ENCODE measurements at places on chromosomes 4 and X. TPM values are rescaled to one million over a fixed set of nuclear protein-coding genes. Genes with fewer than 3 reads are reported as not detected.

DNA sequence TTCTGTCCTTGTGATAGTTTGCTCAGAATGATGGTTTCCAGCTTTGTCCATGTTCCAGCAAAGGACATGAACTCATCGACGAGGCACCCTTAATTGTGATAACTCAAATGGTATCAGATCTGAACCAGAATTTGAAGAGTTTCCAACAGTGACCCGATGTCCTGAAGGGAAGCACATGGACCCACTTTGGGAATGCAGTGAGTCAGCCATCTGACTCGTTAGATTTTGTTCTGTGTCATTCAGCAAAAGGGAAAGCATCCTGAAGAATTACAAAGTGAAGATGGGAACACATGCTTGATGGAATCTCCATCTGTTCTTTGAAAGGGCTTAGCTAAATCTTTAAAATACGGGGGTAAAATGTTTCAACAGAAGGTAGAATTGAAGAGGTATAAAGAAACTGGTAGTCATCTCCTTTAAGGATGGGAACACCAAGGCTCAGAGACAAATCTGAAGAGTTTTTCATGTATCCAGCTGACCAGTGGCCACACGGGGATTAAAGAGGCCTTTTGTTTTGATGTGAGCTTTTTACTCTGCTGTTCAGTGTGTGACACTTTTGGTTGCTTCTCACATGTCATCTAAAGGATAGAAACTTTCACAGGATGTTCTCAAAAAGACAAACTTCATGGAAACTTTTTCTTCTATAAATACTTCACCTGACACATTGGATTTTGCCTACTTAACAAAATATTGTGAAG, 393.8 kb downstream of the INPP4B start:
- H3K27me3 ChIP-seq = no peaks in the 10 kb centered on the region
- no peak overlapping the region for H3K4me3 ChIP-seq
- peaks cover 4% of the 10 kb centered on the region for H3K36me3 ChIP-seq
- no peak overlapping the region for H3K27ac ChIP-seq
- no peaks in the 10 kb centered on the region for H3K4me1 ChIP-seq

- no peaks in the 10 kb centered on the region for H3K36me3 ChIP-seq
- H3K4me3 ChIP-seq = no peak overlapping the region
- peaks cover 9% of the 10 kb centered on the region for H3K4me1 ChIP-seq
Measured at GRCh38 chr4:38185406-38186144, 225.4 kb downstream of the PTTG2 start.

DNA sequence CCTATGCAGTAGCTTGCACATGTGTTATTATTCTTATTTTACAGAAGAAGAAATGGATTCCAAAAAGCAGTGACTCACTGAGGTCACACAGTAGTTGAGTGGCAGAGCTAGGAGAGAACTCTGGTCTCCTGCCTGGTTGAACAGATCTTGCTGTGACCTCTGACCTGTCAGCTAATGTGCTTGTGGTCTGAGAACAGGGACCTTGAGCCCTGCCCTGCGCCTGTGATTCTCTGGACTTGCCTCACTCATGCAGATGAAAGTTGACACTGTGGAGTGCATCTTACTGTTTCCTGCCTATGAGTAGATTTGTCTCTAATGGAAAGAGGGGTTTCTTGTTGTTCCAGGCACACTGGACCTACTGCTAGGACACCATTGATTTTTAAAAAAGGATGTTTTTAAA, 32.3 kb downstream of the ETNPPL start:
- DNase-seq = no peak
- no peaks in the 10 kb centered on the region for H3K4me1 ChIP-seq
- H3K27me3 ChIP-seq = no peaks in the 10 kb centered on the region
- no peak overlapping the region for H3K4me3 ChIP-seq

DNA sequence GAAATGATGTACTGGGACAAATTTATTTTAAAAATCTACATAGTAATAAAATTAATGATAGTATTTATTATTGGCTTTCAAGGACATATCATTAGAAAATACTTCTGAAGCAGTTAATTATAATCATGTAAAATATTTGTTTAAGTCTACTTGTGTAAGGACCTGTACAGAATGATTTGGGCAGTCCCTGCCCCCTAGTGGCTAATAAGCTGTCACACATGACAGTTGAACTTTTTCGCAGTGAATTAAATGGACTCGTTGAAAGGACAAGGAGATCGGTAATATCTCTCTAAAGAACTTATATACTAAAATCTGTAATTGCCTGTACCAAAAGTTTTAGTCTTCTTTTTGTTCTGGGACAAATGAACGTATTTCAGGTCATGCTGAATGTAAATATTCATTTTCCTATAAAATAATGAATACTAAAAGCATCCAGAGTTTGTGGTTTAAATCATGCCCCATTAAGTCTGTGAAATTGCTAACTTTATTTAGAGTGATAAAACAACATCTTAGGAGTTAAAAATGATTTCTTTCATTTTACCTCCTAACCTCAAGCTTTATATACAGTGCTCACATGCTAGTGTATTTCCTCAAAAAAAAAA, 13.6 kb downstream of the EXOC1 start:
- DNase-seq = peak; percentile 38
- peaks cover 22% of the 10 kb centered on the region for H3K4me1 ChIP-seq
- H3K36me3 ChIP-seq = peaks cover 30% of the 10 kb centered on the region
- no peak overlapping the region for H3K4me3 ChIP-seq

- H3K4me3 ChIP-seq = no peak overlapping the region
- no peak overlapping the region for H3K27ac ChIP-seq
- no peak for DNase-seq
- no peaks in the 10 kb centered on the region for H3K4me1 ChIP-seq
- H3K36me3 ChIP-seq = no peaks in the 10 kb centered on the region
- H3K27me3 ChIP-seq = no peaks in the 10 kb centered on the region
Measured at GRCh38 chrX:14344172-14344940, 185.0 kb upstream of the GLRA2 start.

DNA sequence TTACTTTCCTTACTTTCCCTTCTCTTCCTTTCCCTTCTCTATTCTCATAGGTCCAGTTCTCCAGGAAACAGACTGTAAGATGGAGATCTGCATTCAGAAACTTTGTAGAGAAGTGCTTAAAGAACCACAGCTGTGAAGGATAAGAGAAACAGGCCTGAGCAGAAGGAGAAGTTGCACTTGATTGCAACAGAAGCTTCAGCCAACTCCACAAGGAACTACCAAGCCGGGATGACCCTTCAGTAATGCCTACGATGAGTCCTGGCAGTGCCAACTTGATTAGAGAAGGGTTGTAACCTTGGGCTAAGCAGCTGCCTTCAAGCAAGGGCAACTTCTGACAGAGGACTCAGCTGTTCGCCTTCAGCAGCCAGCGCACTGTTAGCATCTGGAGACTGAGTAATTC, 413.3 kb upstream of the RASGEF1B start:
- no peak overlapping the region for H3K27ac ChIP-seq
- H3K27me3 ChIP-seq = peaks cover 3% of the 10 kb centered on the region
- no peak overlapping the region for H3K4me3 ChIP-seq

GRCh38 chrX:32483534-32484136, 727.7 kb downstream of the DMD start:
- H3K27me3 ChIP-seq = no peaks in the 10 kb centered on the region
- H3K4me1 ChIP-seq = no peaks in the 10 kb centered on the region
- no peak overlapping the region for H3K4me3 ChIP-seq

- H3K4me1 ChIP-seq = no peaks in the 10 kb centered on the region
- H3K27ac ChIP-seq = no peak overlapping the region
- no peak for DNase-seq
- no peaks in the 10 kb centered on the region for H3K36me3 ChIP-seq
Measured at GRCh38 chrX:15366506-15367352, 17.5 kb downstream of the VEGFD start.

- peaks cover 8% of the 10 kb centered on the region for H3K36me3 ChIP-seq
- no peaks in the 10 kb centered on the region for H3K27me3 ChIP-seq
- H3K4me1 ChIP-seq = peaks cover 62% of the 10 kb centered on the region
- DNase-seq = peak; percentile 46
Measured at GRCh38 chrX:153984351-153985178, 12.0 kb downstream of the TMEM187 start.

DNA sequence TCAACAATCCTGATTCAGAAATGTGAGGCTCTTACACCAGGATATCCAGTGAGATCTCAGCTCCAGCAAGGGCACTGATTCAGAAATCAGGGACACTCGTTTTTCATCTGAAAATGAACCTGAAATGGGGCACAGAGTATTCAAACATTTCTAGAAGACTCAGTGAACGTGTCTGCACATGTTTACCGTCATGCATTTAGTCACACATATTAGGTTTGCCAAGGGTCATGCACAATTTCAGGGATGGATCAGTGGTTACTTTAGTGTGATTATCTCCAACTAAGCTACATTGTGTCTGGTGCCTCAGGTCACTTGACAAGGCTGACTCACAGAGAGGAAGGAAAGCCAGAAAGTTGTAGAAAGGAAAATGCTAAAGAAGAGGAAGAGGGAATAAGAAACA, 33.6 kb upstream of the SPANXN2 start:
- H3K36me3 ChIP-seq = no peaks in the 10 kb centered on the region
- DNase-seq = no peak
- H3K4me3 ChIP-seq = no peak overlapping the region
- no peaks in the 10 kb centered on the region for H3K4me1 ChIP-seq
- H3K27ac ChIP-seq = no peak overlapping the region
- no peaks in the 10 kb centered on the region for H3K27me3 ChIP-seq

GRCh38 chr4:147965873-147966272, 234.0 kb downstream of the ARHGAP10 start:
- H3K36me3 ChIP-seq = peaks cover 1% of the 10 kb centered on the region
- H3K4me1 ChIP-seq = peaks cover 2% of the 10 kb centered on the region
- DNase-seq = no peak
- H3K27me3 ChIP-seq = no peaks in the 10 kb centered on the region
- H3K4me3 ChIP-seq = no peak overlapping the region
- H3K27ac ChIP-seq = no peak overlapping the region

DNA sequence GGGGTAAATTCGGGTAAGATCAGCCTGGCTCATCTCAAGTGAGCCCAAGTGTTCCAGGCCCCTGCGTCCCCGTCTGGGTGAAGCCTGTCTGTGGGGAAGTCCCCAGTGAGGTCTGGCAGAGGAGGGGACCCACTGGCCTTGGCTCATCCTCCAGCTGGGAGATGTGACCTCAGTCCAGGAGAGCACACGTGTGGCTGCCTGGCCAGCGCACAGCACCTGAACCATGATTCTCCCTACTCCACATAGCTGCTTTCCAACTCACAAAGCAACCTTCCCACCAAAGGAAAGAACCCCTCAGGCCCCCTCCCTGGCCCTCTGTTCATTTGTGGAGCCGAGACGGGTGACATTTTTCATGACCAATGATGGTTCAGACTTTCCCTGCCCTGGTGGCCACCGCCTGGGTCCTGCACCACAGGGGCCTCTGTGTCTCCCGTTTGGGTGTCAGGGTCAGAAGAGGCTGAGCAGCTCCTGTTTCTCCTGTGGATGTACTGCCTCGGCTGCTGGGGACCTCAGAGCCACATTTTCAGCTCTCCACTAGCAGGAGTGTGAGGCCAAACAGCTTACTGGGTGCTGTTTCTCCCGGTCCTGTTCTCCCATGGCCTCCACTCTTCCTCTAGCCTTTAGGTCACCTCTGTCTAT, 111.4 kb downstream of the CPZ start:
- no peaks in the 10 kb centered on the region for H3K4me1 ChIP-seq
- no peak for DNase-seq
- no peak overlapping the region for H3K27ac ChIP-seq
- no peak overlapping the region for H3K4me3 ChIP-seq
- H3K27me3 ChIP-seq = no peaks in the 10 kb centered on the region

DNA sequence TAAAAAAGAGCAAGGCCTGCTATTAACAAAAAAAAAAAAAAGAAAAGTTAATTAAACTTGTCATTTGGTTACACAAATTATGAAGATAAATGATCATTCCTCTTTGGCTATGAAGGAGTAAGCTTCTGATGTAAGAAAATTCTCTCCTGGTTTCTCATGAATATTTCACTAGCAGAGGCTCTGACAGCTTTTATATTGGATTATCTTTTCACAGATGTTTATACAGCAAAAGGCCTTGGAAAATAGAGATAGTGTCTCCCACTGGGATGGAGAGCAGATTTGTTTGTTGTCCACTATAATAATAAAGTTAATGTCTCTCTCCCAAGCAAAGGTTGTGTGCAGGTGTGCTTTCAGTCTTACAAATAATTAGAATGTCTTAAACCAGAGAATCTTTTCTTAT, 40.7 kb upstream of the PDGFC start:
- H3K4me3 ChIP-seq = no peak overlapping the region
- no peak overlapping the region for H3K27ac ChIP-seq
- no peaks in the 10 kb centered on the region for H3K36me3 ChIP-seq
- H3K27me3 ChIP-seq = no peaks in the 10 kb centered on the region
- no peak for DNase-seq

- H3K27me3 ChIP-seq = no peaks in the 10 kb centered on the region
- peak overlapping the region; percentile 22 for H3K27ac ChIP-seq
- peaks cover 2% of the 10 kb centered on the region for H3K36me3 ChIP-seq
- no peak overlapping the region for H3K4me3 ChIP-seq
- H3K4me1 ChIP-seq = peaks cover 48% of the 10 kb centered on the region
Measured at GRCh38 chr4:184818216-184818564, 7.6 kb downstream of the ACSL1 start.

DNA sequence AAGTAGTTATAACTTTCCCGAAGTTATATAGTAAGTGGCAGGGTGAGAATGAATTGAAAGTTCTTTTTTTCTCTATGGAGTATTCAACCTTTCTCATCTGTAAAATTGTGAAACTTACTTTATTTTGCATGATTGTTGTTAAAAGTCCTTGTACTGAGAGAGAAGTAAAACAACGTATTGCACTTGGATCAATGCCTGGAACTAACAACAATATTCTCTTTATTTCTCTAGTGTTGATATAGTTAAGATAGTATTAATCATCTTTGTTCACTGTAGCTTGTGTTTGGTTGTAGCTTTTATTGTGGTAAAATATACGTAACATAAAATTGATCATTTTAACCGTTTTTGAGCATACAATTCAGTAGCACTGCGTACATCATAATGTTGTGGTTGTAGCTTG, 48.7 kb downstream of the STIM2 start:
- H3K4me3 ChIP-seq = no peak overlapping the region
- H3K36me3 ChIP-seq = peaks cover 10% of the 10 kb centered on the region
- no peak for DNase-seq
- H3K27me3 ChIP-seq = no peaks in the 10 kb centered on the region
- H3K4me1 ChIP-seq = peaks cover 61% of the 10 kb centered on the region
- H3K27ac ChIP-seq = no peak overlapping the region

DNA sequence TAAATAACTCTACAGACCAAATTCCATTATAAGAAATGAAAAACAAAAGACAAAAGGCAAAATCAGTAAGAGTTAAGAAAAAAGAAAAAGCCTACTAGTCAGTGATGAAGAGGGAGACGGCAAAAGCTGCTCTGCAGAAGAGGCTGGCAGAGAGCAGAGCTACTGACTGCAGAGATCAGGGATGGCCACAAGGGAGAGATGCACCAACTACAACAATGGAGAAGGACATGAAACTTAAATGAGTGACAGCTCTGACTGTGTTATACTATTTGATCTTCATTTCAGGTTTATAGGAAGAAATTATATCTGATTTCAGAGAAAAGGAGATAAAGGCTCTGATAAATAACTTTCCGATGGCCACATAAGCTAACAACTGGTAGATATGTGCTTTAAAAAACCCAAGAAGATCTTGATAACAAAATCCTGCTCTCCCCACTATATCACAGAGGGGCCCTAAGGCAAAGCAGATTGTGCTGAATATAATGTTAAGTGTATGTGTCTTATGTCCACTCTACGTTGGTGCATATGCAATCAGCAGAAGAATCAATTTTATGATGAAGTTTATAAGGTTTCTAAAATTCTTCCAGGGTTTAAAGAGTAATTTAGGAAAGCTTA, 58.4 kb upstream of the COX18 start:
- H3K27me3 ChIP-seq = no peaks in the 10 kb centered on the region
- no peak overlapping the region for H3K4me3 ChIP-seq
- no peak overlapping the region for H3K27ac ChIP-seq

ZMAT1 gene
- total RNA-seq = 5.8 TPM

SLC9A6 gene
- total RNA-seq = 17.2 TPM

HELQ gene
- total RNA-seq = 16.2 TPM

CPLX1 gene
- total RNA-seq = 0.17 TPM

DCAF4L1 gene
- total RNA-seq = 0.07 TPM

CT45A2 gene
- not detected for total RNA-seq

CENPVL1 gene
- not detected for total RNA-seq

FAM9C gene
- total RNA-seq = not detected

VCX3A gene
- total RNA-seq = not detected

Measured in activated CD4-positive, alpha-beta T cell treated with anti-CD3 and anti-CD28 coated beads, Interleukin-2, amount 10 ng/mL, durations not matched to agents 7 days and 5 days (primary cell).